ENCODE measurements at places on chromosomes 7 and 10. TPM values are rescaled to one million over a fixed set of nuclear protein-coding genes. Genes with fewer than 3 reads are reported as not detected.
A peak's percentile ranks its signal among the peaks of the same experiment; 100 is the strongest.

ZP3 gene
- 12.1 TPM for total RNA-seq

UCMA gene
- total RNA-seq = not detected

DNA sequence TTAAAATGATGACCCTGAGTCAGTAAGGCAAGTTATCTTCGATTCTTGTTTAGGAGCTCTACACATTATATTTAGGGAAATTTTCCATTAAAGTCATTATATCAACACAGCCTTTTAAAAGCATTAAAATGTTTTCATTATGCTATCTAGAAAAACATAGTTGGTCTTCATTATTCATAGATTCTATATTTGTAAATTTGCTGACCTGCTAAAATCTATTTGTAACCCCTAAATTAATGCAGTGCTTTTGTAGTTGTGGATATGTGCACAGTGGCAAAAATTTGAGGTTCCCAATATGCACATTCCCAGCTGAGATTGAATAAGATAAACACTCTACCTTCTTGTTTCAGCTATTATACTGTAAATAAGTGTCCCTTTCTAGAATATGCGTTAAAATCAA, 81.1 kb downstream of the KIF20B start:
- DNase-seq = no peak

DNA sequence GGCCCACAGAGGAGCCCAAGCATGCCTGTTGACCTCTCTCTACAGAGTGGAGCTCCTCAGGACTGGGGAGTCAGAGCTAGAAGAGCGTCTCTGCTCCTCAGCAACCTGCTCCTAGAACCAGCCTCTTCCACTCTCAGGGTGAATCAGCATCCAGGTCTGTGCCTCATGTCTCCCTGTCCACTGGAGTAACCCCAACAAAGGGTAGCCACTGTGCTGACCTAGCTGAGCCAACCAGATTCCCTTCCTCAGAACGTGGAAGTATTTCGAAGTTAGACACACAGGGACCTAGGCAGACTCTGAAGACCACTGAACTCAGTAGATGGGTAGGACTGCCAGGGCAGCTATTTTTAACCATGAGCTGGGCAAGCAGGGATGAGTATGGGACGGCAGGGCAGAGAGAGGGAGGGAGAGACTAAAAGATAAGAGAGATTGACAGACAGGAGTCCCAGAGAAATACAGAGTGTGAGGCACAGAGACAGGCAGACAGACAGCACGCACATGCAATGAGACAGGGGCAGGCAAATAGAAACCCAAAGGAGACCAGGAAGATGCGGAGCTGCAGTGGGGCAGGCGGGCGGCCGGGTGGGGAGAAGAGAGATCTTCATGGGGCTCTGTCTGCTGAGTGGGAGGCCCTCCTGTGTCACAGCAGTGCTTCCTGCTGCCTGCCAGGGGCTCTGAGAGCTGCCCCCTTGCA, 56.7 kb downstream of the OSBPL3 start:
- DNase-seq = no peak

HTR5A gene
- not detected for total RNA-seq

- no peak for DNase-seq
These were observed 79.9 kb upstream of the EN2 start for GRCh38 chr7:155377838-155378579.

PRKCQ gene
- not detected for total RNA-seq

SSC4D gene
- total RNA-seq = 0.76 TPM

GRCh38 chr7:96253441-96253840, 68.5 kb downstream of the SLC25A13 start:
- DNase-seq = no peak

AQP1 gene
- 25.9 TPM for total RNA-seq

- DNase-seq = peak; percentile 20
These were observed 1011.3 kb downstream of the XPNPEP1 start for GRCh38 chr10:108911814-108912541.
